ENCODE measurements at places on chromosomes 12 and 14. TPM values are rescaled to one million over a fixed set of nuclear protein-coding genes. Genes with fewer than 3 reads are reported as not detected.

DNA sequence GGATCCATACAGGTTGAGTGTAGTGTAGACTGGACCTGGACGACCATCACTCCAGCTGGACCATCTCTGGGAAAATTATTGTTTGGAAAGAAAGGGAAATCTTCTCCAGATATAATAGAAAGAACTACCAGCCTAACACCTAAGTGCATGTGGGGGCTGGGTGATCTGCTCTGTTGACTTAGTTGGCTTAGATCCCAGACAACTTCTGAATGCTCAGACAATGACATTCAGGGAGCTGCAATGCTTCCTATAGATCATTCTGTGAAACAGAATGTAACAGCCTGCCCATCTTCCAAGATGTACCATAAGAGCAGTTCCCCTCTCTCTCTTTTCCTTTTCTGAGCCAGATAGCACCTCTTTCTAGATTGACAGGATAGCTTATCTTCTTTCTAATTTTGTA, 572.8 kb upstream of the STXBP6 start:
- no peaks in the 10 kb centered on the region for H3K27me3 ChIP-seq
- no peaks in the 10 kb centered on the region for H3K4me1 ChIP-seq
- no peak overlapping the region for H3K4me3 ChIP-seq
- DNase-seq: no peak

DNA sequence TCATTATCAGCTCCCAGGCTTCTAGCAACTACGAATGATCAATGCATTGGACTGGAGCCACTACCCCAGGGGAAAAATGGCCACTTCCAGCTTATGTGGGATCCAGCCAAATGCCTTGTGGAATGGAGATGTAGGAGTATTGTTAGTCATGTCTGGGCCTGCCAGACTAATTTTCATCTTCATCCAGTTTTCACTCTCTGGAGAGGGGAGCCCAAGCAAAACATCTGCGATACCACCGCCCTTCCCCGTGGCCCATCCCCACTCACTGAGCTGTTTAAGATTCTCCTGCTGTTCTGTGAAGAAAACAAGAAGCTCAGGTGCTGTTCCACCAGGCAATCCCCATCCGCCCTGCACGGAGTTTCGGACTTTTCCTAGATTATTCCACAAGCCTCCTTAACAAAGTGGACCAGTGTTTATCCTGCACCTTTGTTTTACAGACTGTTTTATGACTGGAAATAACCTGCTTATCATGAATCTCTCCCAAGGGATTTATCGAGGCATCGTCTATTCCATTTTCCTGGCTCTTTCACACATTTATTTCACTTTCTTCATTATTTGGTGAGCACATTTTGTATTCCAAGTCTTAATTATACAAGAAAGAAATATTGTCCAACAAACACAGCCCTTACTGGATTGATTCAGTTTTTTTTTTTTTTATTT, 35.5 kb upstream of the MAX start:
- H3K4me3 ChIP-seq: no peak overlapping the region
- no peaks in the 10 kb centered on the region for H3K36me3 ChIP-seq
- DNase-seq: no peak

- no peaks in the 10 kb centered on the region for H3K27me3 ChIP-seq
- no peak for DNase-seq
- peak overlapping the region; percentile 24 for H3K27ac ChIP-seq
- H3K4me1 ChIP-seq: peaks cover 43% of the 10 kb centered on the region
Observed at GRCh38 chr14:73888971-73889370, 2.3 kb downstream of the ZNF410 start.

- peak overlapping the region; percentile 99 for H3K27ac ChIP-seq
- peak overlapping the region; percentile 96 for H3K4me3 ChIP-seq
- H3K36me3 ChIP-seq: peaks cover 17% of the 10 kb centered on the region
- peaks cover 65% of the 10 kb centered on the region for H3K4me1 ChIP-seq
- no peaks in the 10 kb centered on the region for H3K27me3 ChIP-seq
Observed at GRCh38 chr12:53221203-53222080, 10.6 kb downstream of the RARG start.

DNA sequence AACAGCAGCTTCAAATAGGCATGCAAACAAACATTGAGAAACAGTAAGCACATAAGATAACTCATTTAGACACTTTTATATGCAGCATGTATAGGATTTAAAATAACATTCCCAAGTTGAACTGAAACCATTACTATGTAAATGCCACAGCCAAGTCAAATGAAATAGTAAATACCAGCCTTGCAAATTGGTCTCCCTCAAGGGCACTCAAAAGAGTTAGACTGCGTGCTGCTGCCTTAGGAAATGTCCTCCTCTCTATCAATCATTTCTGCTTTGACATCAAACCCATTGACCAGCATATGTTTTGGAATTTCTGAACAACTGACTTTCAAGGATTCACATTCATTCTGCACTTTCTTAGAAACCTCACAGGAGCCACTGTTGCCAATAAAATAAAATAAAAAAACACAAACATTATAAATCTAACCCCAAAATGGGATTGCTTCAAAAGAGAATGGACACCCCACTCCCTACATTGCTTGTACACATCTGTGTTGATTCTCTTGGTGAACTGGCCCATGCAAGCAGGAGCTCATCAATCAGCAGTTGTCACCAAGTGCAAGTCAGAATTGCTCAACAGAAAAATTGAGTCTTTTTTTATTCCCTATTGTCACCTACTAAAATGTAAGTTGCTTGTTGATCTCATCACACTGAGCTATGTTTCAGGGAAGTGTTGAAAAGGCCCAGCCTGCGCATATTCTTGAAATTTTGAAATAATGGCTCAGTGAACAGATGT, 256.2 kb downstream of the DAD1 start:
- H3K36me3 ChIP-seq: no peaks in the 10 kb centered on the region
- H3K27me3 ChIP-seq: no peaks in the 10 kb centered on the region
- no peaks in the 10 kb centered on the region for H3K4me1 ChIP-seq
- H3K4me3 ChIP-seq: no peak overlapping the region
- H3K27ac ChIP-seq: no peak overlapping the region

DNA sequence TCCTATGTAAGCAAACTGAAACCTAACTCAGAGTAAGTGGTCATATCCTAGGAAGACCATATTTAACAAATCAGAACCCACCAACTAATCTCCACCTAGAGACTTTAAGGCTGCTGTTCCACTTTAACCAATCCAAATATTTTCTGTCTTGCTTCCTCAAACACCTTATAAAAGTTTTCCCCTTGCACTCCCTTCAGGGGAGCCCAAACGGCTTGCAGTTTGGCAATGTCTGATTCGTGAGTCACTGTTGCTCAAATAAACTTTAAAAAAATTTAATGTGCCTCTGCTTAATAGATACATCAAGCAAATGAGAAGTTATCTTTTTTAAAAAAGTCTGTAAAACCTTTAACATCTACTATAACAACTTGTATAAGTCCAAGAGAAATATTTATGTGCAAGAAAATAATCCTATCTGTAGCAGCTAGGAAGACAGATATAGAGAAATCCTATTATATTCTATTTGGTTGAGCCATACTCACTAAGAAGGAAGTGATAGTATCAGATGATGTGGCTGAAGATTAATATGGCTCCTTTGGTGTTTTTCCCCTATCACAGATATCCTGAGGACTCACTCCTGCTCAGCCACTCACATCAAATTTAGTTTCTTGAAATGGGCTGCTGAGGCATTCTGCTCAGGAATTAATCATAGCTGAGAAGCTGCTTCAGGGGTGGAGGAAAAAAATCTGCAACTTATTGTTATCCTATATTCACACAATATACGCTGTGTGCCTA, 65.1 kb upstream of the DUSP6 start:
- H3K36me3 ChIP-seq: peaks cover 35% of the 10 kb centered on the region
- DNase-seq: no peak
- no peaks in the 10 kb centered on the region for H3K27me3 ChIP-seq
- no peak overlapping the region for H3K27ac ChIP-seq
- peaks cover 26% of the 10 kb centered on the region for H3K4me1 ChIP-seq

DNA sequence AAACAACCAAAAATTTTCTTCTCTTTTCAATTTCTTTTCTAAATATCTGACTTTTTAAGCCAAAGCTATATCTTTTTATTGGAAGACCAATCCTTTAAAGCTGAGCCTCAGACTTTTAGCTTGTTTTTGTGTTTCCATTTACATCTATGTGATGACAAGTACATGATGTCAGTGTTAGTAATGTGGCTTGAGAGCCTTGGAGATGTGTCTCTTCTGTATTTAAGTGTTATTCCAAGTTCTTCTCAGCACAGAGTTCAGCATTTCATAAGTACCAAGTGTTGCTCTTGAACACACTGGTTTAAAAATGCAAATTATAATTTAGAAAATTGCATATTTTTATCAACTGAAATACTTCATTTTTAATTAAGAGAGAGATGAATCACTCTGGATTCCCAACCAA, 948.9 kb upstream of the FLRT2 start:
- no peak overlapping the region for H3K4me3 ChIP-seq
- H3K36me3 ChIP-seq: no peaks in the 10 kb centered on the region
- no peaks in the 10 kb centered on the region for H3K4me1 ChIP-seq
- no peaks in the 10 kb centered on the region for H3K27me3 ChIP-seq
- DNase-seq: no peak

- H3K27ac ChIP-seq: peak overlapping the region; percentile 96
- no peaks in the 10 kb centered on the region for H3K27me3 ChIP-seq
- H3K4me3 ChIP-seq: peak overlapping the region; percentile 51
- peaks cover 80% of the 10 kb centered on the region for H3K4me1 ChIP-seq
- H3K36me3 ChIP-seq: peaks cover 95% of the 10 kb centered on the region
Observed at GRCh38 chr12:47867495-47867941, 37.3 kb downstream of the VDR start.

DNA sequence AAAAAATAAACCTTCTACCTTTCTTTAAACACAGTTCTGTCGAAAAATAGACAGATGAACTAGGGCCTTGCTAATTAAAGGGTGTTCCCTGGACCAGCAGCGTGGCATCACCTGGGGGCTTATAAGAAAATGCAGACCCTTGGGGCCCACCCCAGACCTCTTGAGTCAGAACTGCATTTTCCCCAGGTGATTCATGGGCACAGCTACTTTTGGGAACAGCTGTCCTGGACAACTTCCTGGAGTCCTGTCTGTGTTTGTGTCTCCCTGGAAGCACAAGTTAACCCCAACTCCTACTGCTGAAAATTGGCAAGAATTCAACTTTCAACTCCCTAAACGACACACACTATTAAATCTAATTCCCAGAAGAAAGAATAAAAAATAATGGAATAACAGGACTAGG, 17.8 kb downstream of the FBLN5 start:
- no peaks in the 10 kb centered on the region for H3K4me1 ChIP-seq
- DNase-seq: no peak
- no peaks in the 10 kb centered on the region for H3K27me3 ChIP-seq
- H3K36me3 ChIP-seq: no peaks in the 10 kb centered on the region
- H3K27ac ChIP-seq: no peak overlapping the region
- H3K4me3 ChIP-seq: no peak overlapping the region

DNA sequence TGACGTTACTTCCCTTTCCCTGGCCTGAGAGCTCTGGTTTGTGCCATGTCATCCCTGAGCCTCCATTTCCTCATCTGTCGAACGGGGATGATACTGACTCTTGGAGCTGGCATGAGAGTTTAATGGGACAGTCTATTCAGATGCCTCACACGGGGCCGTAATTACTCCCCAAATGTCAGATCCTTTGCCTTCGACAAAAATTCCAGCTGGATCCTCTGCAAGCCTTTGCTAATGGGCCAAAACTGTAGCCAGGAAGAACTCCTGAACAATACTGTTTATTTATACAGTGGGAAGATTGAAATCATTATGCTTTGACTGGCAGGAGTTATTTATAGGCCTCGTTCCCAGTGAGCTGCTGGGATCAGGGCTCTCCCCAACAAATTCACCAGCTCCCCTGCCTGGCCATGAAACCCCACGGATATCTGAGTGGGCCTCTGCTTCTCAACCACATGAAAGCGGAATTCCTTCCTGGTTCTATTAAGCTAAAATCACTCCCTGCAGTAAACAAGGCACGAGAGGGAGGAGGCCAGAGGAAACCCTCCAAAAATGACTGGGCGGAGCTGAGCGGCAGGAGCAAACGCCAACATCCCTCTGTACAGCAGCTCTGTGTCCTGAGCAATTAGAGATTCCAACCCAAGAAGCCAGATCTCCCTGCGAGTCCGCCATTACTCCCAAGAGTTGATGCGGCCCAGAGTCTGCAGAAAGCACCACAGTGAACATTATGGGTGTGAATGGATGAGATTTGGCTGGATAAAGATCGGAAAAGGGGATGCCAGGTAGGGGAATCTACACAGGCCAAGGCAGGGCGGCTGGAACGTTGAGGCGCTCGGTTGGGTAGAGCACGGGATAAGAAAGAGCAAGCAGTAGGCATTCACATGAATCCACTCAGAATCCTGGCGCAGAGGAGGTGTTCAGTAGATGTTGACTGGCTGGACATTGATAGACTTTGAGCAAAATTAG, 326.1 kb downstream of the BCL11B start:
- no peak overlapping the region for H3K27ac ChIP-seq
- H3K4me3 ChIP-seq: no peak overlapping the region
- H3K4me1 ChIP-seq: peaks cover 30% of the 10 kb centered on the region
- no peaks in the 10 kb centered on the region for H3K27me3 ChIP-seq
- H3K36me3 ChIP-seq: no peaks in the 10 kb centered on the region
- DNase-seq: no peak

- peak overlapping the region; percentile 68 for H3K27ac ChIP-seq
- H3K4me3 ChIP-seq: peak overlapping the region; percentile 68
- no peak for DNase-seq
- peaks cover 21% of the 10 kb centered on the region for H3K36me3 ChIP-seq
- H3K4me1 ChIP-seq: peaks cover 25% of the 10 kb centered on the region
- H3K27me3 ChIP-seq: peaks cover 2% of the 10 kb centered on the region
Observed at GRCh38 chr14:104795781-104796686, 486 bp upstream of the AKT1 start.

Gene KERA
- not detected for total RNA-seq

Gene ABCD2
- total RNA-seq: 5.8 TPM

Gene PPM1H
- total RNA-seq: not detected
